Stimulated activated CD4-positive, alpha-beta T cell treated with anti-CD3 and anti-CD28 coated beads, Interleukin-1b, Interleukin-23, amount 100 ng/mL, for 4 hours (primary cell): ENCODE measurements at places on chromosomes 13 and 19.

- DNase-seq = no peak
Measured at GRCh38 chr13:113764793-113765563, 6.0 kb downstream of the TMEM255B start.

DNA sequence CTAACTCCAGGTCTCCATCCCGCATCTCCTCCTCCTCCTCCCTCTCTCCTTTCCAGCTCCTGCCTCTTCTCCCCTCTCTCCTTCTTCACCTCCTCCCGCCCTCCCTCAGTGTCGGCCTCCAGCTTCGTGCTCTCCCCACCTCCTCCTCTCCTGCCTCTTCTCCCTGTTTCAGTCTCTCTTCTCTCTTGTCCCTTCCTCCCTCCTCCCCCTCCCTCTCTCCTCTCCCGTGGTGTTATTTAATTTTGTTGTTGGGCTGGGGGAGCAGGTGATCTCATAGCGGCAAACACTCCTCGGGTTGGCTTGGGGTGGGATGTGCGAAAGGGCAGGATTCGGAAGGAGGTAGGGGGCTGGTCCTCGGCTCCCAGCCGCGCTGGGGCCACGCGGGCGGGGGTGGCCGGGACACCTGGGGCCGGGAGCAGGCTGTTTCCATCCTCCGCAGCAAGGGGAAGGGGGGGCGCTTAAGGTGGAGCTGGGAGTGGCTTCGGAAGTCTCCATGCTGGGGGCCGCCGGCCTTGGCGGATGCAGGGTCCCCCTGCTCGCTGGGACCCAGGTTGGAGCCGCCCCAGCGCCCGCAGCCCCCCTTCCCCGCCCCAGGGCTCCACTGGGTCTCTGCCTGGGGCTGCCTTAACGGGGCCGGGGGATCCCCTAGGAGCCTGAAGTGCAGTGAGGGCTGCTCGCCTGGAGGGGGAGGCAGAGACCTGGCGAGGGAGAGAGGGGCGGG, at the start of gene CA11:
Gene CA11 (minus strand): TSS at position 187 of the 721 bp plus-strand sequence. CDS start 555 bp downstream, outside the sequence.
- DNase-seq = peak; percentile 87

- no peak for DNase-seq
Measured at GRCh38 chr13:31073859-31074718, 87.6 kb downstream of the HSPH1 start.

DNA sequence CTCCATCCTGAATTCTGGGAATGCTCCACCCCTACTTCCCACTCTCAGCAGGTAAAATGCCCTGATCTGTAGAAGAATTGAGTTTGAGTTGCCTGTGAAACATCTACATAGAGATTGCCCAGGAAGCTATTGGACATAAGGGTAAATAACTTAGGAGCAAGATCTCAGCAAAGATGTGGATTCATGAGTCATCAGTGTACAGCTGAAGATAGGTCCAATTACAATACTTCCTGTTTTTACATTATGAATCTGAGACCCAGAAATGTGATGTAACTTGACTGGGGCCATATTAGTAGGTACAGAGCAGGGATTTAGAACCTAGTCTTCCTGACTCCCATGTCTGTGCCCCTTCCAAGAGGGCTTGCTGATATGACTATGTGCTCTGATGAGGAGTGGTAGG, 79.4 kb upstream of the FNDC3A start:
- DNase-seq = no peak

GRCh38 chr13:97018029-97018819, 23.9 kb upstream of the OXGR1 start:
- DNase-seq = peak; percentile 10

GRCh38 chr19:48445256-48445605, 552 bp upstream of the GRWD1 start:
- DNase-seq = no peak

- DNase-seq = no peak
Measured at GRCh38 chr19:31338069-31338776, 11.0 kb downstream of the TSHZ3 start.

- no peak for DNase-seq
Measured at GRCh38 chr13:99269627-99270241, 11.6 kb upstream of the GPR18 start.

- no peak for DNase-seq
Measured at GRCh38 chr13:73657821-73658540, 476.2 kb downstream of the KLF12 start.

DNA sequence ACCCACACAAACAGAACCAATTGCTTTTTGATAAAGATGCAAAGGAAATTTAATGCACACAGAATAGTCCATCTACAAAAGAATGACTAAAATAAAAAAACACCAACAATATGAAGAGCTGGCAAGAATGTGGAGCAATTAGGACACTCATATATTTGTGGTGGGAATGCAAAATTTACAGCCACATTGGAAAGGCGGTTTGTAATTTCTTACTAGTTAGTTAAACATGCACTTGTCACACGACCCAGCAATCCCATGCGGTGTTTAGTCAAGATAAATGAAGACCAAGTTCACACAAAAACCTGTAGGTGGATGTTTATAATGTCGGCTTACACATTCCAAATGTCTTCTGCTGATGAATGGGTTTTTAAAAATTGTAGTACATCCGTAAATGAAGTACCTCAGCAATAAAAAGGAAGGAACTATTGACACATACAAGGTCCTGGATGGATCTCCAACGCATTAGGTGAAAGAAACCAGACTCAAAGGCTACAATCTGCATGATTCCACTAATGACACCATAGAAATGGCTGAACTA, 5.2 kb downstream of the GRTP1 start:
- no peak for DNase-seq

DNA sequence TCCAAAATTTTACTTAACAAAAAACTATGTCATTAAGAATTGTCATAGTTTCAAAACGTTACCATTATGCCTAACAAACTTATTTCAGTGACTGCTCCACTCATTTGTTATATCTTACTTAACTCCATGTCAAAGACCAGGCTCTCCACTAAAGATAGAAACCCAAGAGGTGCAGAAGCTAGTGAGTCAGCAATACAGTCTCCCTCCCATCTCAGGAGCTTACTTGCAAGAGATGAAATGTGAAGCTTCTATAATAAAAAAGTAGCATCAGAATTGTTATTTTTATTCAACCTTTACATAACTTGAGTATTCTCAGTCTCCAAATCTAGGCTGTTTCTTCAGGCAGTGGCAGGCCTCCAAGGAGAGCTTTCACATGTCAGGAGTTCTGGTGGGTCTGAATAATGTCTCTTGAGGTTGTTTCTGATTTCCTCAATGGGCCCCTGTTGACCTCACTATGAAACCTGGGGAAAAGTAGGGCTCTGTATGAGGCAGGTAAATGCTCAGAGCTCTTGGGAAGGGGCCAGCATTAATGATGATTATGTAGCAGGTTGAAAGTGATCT, 242.0 kb downstream of the NDFIP2 start:
- DNase-seq = no peak

DNA sequence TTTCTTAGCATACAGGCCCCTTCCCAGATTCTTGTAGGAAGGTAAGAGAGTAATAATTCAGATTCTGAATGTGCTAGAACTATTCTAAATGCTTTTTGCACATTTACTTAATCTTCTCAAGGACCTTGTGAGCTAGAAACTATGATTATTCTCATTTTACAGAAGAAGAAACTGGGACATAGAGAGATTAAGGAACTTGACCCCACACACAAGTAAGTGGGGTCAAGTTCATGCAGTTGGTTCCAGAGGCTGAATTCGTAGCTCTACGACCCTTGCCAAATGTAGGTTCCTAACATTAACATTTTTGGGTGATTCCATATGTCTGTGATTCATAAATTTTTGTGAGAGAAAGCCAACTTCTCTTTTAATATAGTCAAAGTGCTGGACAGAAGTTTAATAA, 238.1 kb downstream of the LACC1 start:
- no peak for DNase-seq

DNA sequence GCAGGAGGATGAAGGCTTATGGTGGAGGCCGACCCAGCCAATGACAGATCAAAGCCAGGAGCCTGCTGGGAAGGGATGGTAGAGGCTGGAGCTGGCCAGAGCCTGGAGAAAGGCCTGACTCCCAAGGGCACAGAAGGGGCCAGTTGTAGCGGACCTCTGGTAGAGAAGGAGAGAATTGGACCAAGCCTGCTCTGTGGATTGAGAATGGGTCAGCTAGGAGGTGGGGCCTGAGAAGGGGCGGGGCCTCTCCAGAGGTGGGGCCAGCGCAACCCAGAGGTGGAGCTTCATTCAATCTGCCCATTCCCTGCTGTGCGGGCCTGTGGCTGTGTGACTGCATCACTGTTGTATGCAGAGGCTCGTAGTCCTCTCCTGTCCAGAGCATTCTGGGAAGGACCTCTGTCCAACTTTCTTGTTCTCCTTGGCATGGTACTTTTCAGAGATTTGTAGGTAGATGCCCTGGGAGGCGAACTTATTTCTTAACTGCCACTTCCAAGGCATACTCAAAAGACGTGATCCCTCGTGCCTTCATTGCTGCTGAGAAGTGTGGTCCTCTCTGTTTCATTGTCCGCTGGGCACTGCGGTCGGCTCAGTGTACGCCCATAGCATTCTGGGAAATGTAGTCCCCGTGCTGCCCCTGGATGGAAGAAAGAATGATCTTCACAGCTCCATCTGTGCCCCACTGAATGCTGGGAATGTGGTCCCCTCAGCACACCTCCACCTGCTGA, 6.7 kb downstream of the GRIN2D start:
- no peak for DNase-seq

GRCh38 chr19:38841180-38841766, 8.5 kb downstream of the HNRNPL start:
- no peak for DNase-seq

GRCh38 chr13:26872525-26873385, 112.2 kb upstream of the GPR12 start:
- peak; percentile 12 for DNase-seq

DNA sequence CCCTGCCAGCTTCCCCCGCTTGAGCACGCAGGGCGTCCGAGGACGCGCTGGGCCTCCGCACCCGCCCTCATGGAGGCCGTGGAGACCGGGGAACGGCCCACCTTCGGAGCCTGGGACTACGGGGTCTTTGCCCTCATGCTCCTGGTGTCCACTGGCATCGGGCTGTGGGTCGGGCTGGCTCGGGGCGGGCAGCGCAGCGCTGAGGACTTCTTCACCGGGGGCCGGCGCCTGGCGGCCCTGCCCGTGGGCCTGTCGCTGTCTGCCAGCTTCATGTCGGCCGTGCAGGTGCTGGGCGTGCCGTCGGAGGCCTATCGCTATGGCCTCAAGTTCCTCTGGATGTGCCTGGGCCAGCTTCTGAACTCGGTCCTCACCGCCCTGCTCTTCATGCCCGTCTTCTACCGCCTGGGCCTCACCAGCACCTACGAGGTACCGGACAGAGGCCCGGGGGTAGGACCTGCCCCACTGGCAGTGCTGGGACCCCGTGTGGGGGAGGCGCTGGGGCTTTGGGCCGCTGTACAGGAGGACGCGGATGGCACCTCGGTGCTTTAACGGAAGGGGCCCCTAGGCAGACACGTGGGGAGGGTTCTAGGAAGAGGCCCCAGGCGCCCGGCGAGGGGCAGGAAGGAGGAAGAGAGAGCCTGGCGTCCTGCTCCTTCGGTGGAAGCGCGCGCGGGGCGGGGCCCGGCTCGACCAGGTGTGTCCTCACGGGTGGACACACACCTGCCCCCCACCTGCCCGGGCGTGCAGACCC, 681 bp downstream of the SLC5A5 start:
- peak; percentile 55 for DNase-seq

GRCh38 chr13:32581177-32581786, 5.0 kb upstream of the PDS5B start:
- DNase-seq = no peak

DNA sequence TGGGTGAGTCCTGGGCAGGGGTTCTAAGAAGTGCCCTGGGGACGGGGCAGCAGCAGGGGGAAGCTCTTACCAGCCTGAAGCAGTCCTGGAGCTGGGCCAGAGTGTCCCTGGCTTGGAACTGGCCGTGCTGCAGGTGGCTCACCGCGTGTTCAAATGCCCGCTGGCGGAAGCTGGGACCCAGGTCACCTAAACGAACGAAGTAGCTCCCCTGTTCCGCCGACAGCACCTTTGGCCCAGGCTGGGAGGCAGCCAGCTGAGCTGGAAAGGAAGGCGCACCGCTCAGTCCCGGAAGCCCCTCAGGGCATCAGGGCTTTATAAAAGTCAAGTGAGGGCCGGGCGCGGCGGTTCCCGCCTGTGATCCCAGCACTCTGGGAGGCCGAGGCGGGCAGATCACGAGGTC, 9.6 kb downstream of the PLIN4 start:
- no peak for DNase-seq

- DNase-seq = no peak
Measured at GRCh38 chr13:94950303-94950702, 238.0 kb upstream of the SOX21 start.

DNA sequence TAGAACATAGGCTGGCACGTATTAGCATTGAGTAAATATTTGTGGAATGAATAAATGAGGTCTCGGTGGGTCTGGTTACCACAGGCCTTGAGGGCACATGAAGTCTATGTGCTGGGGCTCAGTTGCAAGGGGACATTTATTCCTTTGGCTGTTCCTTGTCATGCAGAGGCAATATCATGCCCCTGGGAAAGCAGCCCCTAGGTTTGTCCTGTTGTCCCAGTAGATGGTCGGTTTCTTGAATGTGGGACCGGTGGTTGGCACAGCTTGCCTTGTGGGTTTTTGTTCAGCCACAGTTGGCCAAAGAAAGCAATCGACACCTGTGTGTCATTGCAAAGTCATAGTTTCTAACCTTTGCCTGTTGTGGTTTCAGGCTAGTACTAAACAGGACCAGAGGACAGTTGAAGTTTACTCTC, 24.7 kb upstream of the GPR183 start:
- no peak for DNase-seq

- no peak for DNase-seq
Measured at GRCh38 chr19:6888967-6889366, 1.6 kb downstream of the ADGRE1 start.

- DNase-seq = peak; percentile 55
Measured at GRCh38 chr19:13104360-13104847, 1.7 kb upstream of the LYL1 start.

DNA sequence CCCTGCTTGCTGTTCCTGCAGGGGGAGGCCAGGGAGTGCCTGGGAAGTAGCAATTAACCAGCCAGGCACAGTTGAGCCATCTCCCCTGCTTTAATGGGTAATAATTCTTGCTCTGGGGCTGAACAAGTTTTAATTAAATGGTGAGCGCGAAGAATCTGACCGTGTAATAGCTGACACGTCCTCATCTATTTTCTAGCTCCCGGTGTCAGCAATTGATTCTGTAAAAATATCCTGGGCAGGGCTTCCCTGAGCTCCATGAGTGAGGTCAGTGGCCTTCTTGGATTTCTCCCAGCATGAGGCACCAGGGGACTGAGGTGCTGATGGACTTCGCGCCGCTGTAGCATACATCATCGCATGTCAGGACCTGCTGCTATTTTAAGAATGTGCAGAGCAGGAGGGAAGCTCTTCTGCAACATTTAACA, 26.9 kb downstream of the SIPA1L3 start:
- no peak for DNase-seq

- DNase-seq = no peak
Measured at GRCh38 chr13:51229101-51229719, 7.0 kb downstream of the FAM124A start.

DNA sequence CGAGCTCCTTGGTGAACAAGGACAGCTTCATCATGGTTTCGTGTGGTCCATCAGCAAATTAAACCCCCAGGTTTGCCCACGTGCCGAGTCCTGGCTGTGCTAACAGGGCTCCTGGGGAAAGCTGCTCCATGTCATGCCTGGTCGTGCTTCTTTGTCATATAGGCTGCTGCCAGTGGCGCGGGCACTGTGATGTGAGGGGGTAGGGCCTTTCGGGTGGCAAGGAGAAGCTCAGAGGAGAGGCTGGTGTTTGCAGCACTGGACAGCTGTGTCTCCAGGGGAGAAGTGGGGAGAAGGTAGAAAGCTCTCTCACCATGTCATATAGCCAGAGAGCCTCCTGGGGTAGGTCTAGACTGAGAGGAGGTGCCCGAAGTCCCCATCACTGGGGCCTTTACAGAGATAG, 13.3 kb downstream of the VSTM2B start:
- no peak for DNase-seq
